ENCODE measurements at places on chromosomes 7 and 10.

DNA sequence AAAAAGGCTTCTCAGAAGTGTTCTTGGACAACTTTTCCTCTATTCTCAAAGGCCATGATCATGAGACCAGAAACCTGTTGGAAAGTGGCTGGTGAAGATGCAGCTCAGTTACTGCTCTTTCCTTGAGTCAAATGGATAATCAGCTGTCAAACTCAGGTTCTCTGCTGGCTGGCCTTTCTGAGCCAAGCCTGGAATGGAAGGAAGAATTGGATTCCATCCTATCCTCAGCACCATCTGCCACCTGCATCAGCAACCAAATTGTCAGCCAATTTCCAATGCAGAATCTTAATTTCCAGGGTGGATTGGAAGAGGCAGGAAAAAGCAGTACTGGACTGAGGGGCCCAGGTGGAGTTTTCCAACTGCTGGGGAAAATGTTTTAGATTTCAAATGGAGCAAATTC lies 631.7 kb downstream of the KCNMA1 start:
- no peak for DNase-seq

GRCh38 chr7:93053949-93054943 lies 63.5 kb downstream of the SAMD9 start:
- no peak for DNase-seq

DNA sequence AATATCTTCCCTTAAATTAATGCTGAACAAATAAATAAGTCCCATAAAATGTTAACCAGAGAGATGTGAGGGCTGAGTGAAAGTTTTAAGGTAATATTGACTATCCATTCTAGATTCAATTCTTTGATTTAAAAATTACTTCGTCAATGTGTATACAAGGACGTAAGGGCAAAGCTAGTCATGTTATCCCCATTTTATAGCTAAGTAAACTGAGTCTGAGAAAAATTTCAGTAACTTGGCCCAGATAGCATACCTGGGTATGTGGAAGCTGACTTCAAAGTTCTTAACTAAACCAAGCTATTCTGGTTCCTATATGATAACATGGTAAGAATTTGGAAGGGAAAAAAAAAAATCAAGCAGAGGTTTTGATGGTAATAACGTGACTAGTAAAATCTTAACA lies 72.4 kb downstream of the CADPS2 start:
- DNase-seq = no peak

DNA sequence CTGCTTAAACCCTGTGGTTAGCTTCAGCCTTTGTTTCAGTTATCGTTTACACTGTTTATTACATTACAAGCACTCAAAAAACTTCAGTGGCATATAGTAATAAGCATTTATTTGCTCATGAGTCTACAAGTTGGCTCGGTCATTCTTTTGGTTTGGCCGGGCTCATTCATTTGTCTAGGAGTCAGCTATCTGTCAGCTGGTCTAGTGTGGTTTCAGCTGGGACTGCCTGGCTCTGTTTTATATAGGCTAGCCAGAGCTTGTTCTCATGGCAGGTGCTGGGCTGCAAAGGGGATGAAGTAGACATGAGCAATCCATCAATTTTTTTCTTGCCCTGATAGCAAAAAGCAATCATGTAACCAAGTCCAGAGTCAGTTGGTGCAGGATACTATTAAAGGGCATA lies 103.6 kb downstream of the MKLN1 start:
- no peak for DNase-seq

DNA sequence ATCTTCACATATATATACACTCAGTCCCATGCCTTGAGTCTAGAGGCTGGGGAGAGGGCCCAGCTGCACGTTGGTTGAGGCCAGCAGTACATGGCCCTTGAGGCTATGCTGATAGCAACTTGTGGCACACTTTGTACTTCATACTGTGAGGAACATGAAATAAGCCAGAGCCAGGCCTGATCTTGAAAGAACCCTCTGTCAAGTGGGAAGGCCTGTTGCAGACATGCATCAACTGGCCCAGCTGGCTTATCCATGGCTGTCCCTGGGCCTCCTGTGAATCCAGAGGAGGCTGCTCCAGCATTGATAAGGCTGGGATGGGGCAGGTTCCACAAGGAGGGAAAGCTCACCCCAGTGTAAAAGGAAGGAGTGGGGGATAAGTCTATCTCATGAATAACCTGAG lies 140.4 kb downstream of the NRF1 start:
- no peak for DNase-seq

Data from SK-N-DZ (cell line).